Thymus (tissue), 14 donors: ENCODE measurements at places on chromosomes 7 and 10. TPM values are rescaled to one million over a fixed set of nuclear protein-coding genes. Genes with fewer than 3 reads are reported as not detected.

CTAGE15 gene
- 0.24 TPM for total RNA-seq

CLDN4 gene
- total RNA-seq = 13.4 TPM

BHLHA15 gene
- total RNA-seq = not detected

SIRT1 gene
- 18.0 TPM for total RNA-seq

C10orf53 gene
- total RNA-seq = not detected

MYO1G gene
- 47.0 TPM for total RNA-seq

GPER1 gene
- total RNA-seq = 0.99 TPM

OR6V1 gene
- total RNA-seq = not detected

DNA sequence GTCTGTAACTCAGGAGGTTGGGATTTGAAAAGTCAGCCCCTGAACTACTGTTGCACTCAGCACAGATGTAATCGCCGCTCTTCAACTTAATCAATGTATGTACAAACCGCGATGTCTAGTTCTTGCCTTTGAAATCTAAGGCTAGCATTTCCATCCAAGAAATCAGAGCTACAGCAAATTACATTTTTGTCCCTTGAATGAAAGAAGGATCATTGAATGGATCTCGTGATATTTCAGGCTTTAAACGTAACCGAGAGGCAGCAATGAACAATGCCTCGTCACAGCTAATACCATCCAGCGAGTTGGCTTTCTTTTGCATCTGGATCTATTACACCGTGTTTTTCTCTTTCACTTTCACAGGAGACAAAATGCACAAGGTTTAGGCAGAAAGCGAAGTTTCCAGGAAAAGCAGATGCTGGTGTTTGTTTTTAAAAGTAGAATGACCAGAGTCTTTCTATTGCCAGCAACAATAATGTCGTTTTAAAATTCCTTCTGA, 5.5 kb downstream of the SKIDA1 start:
- H3K27ac ChIP-seq = peak overlapping the region; percentile 19
- no peaks in the 10 kb centered on the region for H3K36me3 ChIP-seq
- peaks cover 49% of the 10 kb centered on the region for H3K27me3 ChIP-seq
- H3K4me1 ChIP-seq = peaks cover 22% of the 10 kb centered on the region
- DNase-seq = no peak
- peak overlapping the region; percentile 41 for H3K4me3 ChIP-seq

DNA sequence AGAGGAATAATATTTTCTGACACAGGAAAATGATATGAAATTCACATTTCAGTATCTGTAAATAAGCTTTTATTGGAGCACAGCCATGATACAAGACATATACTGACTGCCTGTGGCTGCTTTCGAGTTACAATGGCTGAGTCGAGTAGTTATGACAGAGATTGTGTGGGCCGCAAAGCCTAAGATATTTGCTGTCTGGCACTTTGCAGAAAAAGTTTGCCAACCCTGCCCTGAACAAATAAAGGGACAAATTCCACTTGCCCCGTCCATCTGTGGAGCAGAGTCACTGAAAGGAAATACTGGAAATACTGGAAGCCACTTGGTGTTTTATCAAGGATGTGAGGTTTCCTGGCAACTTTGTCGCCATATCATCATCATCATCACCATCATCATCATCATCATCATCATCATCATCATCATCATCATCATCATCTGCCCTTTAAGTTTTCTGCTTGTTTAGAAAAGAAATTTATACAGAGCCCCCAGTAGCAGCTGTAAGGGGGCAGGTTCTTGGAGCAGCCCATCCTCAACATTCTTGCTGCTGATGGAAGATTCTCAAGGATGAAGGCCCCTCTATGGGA, 85.8 kb downstream of the TCF7L2 start:
- H3K4me3 ChIP-seq = no peak overlapping the region
- H3K4me1 ChIP-seq = no peaks in the 10 kb centered on the region
- H3K27ac ChIP-seq = no peak overlapping the region

- no peak for DNase-seq
- H3K4me1 ChIP-seq = no peaks in the 10 kb centered on the region
- H3K36me3 ChIP-seq = no peaks in the 10 kb centered on the region
- H3K27ac ChIP-seq = no peak overlapping the region
Observed at GRCh38 chr7:139532636-139533155, 9.2 kb downstream of the CLEC2L start.

DNA sequence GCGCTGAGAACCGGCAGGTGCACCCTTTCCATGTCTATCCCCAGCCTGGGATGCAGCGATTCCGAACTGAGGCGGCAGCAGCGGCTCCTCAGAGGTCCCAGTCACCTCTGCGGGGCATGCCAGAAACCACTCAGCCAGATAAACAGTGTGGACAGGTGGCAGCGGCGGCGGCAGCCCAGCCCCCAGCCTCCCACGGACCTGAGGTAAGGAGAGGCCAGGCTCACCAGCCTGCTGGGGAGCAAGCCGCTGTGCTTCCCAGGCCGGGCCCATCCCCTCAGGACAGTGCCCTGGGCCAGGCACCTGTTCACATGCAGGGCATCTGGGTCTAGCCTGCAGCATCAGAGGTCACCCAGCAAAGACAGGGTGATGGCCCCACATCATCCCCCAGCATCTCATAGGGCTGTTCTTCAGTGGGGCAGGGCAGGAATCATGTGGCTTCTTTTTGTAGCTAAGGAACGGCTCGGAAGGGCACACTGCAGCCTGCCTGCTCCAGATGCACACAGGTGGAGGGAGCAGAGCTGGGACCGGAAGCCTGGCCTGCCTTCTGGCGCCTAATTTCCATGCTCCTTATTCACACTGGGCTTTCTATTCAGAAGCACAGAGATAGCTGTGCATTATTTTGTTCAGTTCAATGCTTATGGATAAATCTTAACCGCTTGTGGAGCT, 18.9 kb downstream of the BAG3 start:
- no peak overlapping the region for H3K27ac ChIP-seq
- H3K27me3 ChIP-seq = no peaks in the 10 kb centered on the region
- no peak overlapping the region for H3K4me3 ChIP-seq
- DNase-seq = no peak
- peaks cover 5% of the 10 kb centered on the region for H3K36me3 ChIP-seq

- no peaks in the 10 kb centered on the region for H3K4me1 ChIP-seq
- H3K36me3 ChIP-seq = peaks cover 3% of the 10 kb centered on the region
- H3K27ac ChIP-seq = no peak overlapping the region
- no peak for DNase-seq
Observed at GRCh38 chr7:38858259-38858884, 50.6 kb downstream of the VPS41 start.

- peaks cover 18% of the 10 kb centered on the region for H3K36me3 ChIP-seq
- no peaks in the 10 kb centered on the region for H3K27me3 ChIP-seq
- H3K4me1 ChIP-seq = no peaks in the 10 kb centered on the region
- H3K27ac ChIP-seq = no peak overlapping the region
- H3K4me3 ChIP-seq = no peak overlapping the region
- DNase-seq = no peak
Observed at GRCh38 chr10:18611168-18611567, 40.2 kb downstream of the NSUN6 start.

GRCh38 chr10:125928928-125929585, 32.7 kb downstream of the FANK1 start:
- no peak overlapping the region for H3K27ac ChIP-seq
- H3K36me3 ChIP-seq = no peaks in the 10 kb centered on the region
- no peaks in the 10 kb centered on the region for H3K4me1 ChIP-seq
- DNase-seq = no peak

- peaks cover 70% of the 10 kb centered on the region for H3K36me3 ChIP-seq
- H3K27ac ChIP-seq = no peak overlapping the region
- no peaks in the 10 kb centered on the region for H3K27me3 ChIP-seq
- H3K4me1 ChIP-seq = no peaks in the 10 kb centered on the region
- no peak overlapping the region for H3K4me3 ChIP-seq
Observed at GRCh38 chr10:12235796-12236195, 39.8 kb downstream of the CDC123 start.

- H3K4me1 ChIP-seq = peaks cover 4% of the 10 kb centered on the region
- no peak overlapping the region for H3K4me3 ChIP-seq
- no peaks in the 10 kb centered on the region for H3K36me3 ChIP-seq
- DNase-seq = no peak
- H3K27me3 ChIP-seq = peaks cover 23% of the 10 kb centered on the region
Observed at GRCh38 chr7:128154504-128154903, 86.6 kb upstream of the LEP start.

- no peak overlapping the region for H3K27ac ChIP-seq
- no peaks in the 10 kb centered on the region for H3K27me3 ChIP-seq
- no peak for DNase-seq
- no peak overlapping the region for H3K4me3 ChIP-seq
- H3K4me1 ChIP-seq = no peaks in the 10 kb centered on the region
- no peaks in the 10 kb centered on the region for H3K36me3 ChIP-seq
Observed at GRCh38 chr10:15313047-15313446, 58.0 kb downstream of the FAM171A1 start.

GRCh38 chr7:44226396-44226753, 25.6 kb downstream of the YKT6 start:
- H3K27me3 ChIP-seq = no peaks in the 10 kb centered on the region
- DNase-seq = no peak
- H3K4me1 ChIP-seq = no peaks in the 10 kb centered on the region
- H3K27ac ChIP-seq = no peak overlapping the region

DNA sequence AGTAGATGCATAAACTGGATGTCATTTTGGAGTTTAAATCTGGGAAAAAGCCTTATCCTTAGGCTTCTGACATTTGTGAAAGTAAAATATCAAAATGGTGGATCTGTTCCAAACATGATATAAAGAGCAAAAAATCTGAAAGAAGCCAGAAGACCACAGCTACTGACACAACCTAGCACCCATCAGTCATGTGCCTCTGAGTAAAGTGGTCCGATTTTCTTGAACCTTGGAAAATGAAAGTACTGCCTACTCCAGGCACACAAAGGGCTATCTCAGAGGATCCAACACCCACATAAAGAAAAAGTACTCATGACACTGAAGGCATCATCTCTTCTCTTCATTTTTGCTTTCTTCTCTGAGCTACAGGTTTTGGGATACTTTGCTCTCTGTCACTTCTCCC, 150.7 kb downstream of the KMT2E start:
- no peak for DNase-seq
- no peaks in the 10 kb centered on the region for H3K27me3 ChIP-seq
- no peaks in the 10 kb centered on the region for H3K4me1 ChIP-seq
- peaks cover 75% of the 10 kb centered on the region for H3K36me3 ChIP-seq
- H3K4me3 ChIP-seq = no peak overlapping the region

DNA sequence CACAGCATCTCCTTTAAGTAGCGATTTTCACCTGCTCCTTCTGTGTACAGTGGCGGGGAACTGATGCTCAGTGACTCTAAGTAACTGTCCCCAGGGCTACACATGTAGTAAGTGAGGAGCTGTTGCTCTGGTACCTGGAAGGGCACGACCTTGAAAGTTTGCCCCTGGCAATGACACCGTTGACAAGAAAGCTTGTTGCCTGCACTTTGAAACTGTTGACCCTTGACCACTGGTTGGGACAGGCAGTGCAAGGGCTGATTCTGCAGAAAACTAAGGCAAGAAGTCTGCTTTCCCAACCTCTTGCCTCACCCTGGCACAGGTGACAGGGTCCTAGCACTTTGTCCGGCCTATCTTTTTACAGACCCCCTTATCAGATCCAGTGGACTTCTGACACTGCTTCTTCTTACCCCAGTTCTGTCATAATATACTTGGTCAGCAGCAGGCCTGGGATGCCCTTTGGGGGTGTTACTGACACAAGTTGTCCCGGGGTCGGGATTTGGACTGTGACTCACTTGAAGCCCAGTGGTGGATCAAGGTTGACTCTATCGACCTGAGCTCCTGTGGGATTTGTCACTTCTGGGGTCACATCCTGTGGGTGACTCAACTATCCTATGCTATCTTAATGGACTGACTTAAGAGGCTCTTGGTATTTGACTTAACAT, 5.8 kb downstream of the ACSL5 start:
- H3K4me3 ChIP-seq = no peak overlapping the region
- H3K27ac ChIP-seq = no peak overlapping the region
- H3K36me3 ChIP-seq = no peaks in the 10 kb centered on the region
- H3K27me3 ChIP-seq = no peaks in the 10 kb centered on the region
- no peak for DNase-seq

DNA sequence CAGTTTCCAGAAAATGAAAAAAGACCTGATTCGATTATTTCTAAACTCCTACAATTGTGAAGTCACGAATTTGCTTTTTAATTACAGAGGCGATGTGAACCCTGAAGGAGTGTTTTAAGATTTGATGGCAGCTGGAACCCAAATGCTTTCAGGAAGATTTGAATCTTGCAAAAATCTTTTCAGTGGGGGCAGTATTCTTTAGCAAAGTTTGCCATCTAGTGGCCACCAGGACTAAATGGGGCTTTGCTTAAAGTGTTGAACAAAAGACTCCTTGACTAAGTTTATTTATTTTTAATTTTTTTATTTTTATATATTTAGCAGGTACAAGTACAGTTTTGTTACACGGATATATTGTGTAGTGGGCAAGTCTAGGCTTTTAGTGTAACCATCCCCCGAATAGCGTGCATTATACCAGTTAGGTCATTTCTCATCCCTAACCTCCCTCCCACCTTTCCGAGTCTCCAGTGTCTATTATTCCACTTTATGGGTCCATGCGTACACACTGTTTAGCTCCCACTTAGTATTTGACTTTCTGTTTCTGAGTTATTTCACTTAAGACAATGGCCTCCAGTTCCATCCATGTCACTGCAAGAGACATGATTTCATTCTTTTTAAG, 98.8 kb downstream of the CACNB2 start:
- H3K27me3 ChIP-seq = no peaks in the 10 kb centered on the region
- no peak for DNase-seq
- H3K4me3 ChIP-seq = no peak overlapping the region

- H3K4me3 ChIP-seq = peak within 1 kb of the TSS; percentile 84
- no peaks in the 10 kb centered on the region for H3K27me3 ChIP-seq
- H3K36me3 ChIP-seq = no peaks in the 10 kb centered on the region
- peak; percentile 90 for DNase-seq
- H3K27ac ChIP-seq = peak within 1 kb of the TSS; percentile 66
- peaks cover 15% of the 10 kb centered on the region for H3K4me1 ChIP-seq
Observed at GRCh38 chr10:23095404-23095965, at the start of gene MSRB2. MSRB2 (plus strand) TSS chr10:23095579; CDS start chr10:23095609, 30 bp downstream.

DNA sequence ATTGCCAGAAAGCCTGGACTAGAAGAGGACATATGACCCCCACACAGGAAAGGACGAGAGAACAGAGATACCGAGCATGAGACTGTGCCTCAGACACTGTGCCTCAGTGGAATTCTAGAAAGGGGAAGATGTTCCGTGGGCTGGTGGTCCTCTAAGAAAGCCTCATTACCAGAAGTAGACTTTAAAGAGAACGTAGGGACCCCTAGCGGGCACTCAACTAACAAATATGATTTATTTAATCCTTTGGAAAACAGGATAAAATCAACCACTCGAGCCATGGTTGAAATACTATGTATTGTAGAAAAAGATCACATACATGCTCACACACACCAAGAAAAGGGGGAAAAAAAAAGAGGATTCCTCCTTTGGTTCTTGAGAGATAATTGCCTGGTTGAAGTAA, 701.2 kb upstream of the SORCS1 start:
- DNase-seq = no peak
- H3K27ac ChIP-seq = no peak overlapping the region
- H3K27me3 ChIP-seq = no peaks in the 10 kb centered on the region
